ENCODE measurements at places on chromosomes 7 and 10.

GRCh38 chr7:22860337-22860736 is 37.7 kb upstream of the TOMM7 start:
- DNase-seq, result no peak

GRCh38 chr10:33749067-33749735 is 414.7 kb upstream of the NRP1 start:
- no peak for DNase-seq

GRCh38 chr10:79159785-79160184 is 91.0 kb downstream of the ZMIZ1 start:
- DNase-seq, result no peak

DNA sequence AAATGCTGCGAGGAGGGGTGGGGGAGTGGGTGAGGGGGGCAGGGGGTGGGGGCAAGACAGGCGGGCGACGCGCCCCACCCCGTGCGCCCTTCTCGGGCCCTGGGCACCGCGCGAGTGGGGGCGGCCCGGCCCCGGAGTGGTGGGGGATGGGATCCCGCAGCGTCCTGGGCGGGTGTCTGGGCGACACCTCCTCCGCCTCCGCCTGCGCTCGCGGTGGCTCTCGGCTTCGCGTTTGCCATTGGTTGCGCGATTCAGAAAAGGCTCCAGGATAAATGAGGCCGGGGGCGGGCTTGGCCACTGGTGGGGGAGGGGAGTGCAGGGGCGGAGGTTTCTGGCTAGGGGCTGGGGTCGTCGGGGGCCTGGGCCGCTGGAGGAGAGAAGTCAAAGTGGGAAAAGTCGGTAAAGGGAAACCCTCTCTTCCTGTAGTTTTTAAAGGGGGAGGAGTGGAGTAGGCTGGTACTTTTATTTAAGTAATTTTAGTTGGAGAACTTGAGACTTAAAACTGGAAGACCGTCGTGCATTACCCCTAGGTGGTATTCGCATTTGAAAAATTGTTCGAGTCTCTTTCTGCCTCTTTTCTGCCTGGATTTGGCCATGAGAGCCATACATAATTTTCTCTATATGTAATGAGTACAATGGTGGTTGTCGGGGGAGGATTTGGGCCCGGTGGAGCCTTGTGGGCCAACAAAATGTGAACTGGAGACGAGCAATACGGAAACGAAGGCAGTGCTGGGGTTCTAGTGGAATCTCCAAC is 992 bp upstream of the IGF2BP3 start:
- DNase-seq, result peak; percentile 38

GRCh38 chr7:36881233-36881874 is 157.1 kb upstream of the AOAH start:
- DNase-seq, result no peak

GRCh38 chr10:124415210-124415609 is 3.5 kb downstream of the OAT start:
- DNase-seq, result no peak

GRCh38 chr10:97914837-97915211 is 65.2 kb downstream of the GOLGA7B start:
- peak; percentile 67 for DNase-seq

GRCh38 chr7:102205915-102206314 is 80.8 kb upstream of the SH2B2 start:
- DNase-seq, result no peak

- no peak for DNase-seq
Observed at GRCh38 chr7:34371922-34372321, 286.1 kb upstream of the NPSR1 start.

DNA sequence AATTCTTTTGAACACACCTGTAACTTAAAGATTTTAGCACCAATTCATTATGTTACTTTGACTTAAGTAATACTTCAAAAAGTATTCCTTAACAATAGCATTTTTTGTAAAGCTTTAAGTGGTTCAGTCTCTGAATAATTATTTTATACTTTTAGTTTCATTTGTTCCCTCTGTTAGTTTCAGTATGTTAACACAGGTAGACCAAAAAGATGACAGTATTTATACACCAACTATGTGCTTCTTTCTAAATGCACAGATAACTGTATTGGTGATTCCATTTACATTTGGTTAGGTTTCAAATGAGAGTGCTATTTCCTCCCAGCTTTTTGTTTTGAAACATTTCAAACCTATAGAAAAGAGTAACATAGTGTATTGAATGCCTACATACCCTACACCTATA is 14.0 kb downstream of the RALA start:
- no peak for DNase-seq

GRCh38 chr10:78214955-78215354 is 181.3 kb downstream of the RPS24 start:
- no peak for DNase-seq

- no peak for DNase-seq
Observed at GRCh38 chr7:27693794-27694193, 31.1 kb upstream of the HIBADH start.

- no peak for DNase-seq
Observed at GRCh38 chr10:116715839-116716377, 26.5 kb downstream of the HSPA12A start.

GRCh38 chr7:69676247-69676646 is 78.0 kb downstream of the AUTS2 start:
- DNase-seq, result no peak

DNA sequence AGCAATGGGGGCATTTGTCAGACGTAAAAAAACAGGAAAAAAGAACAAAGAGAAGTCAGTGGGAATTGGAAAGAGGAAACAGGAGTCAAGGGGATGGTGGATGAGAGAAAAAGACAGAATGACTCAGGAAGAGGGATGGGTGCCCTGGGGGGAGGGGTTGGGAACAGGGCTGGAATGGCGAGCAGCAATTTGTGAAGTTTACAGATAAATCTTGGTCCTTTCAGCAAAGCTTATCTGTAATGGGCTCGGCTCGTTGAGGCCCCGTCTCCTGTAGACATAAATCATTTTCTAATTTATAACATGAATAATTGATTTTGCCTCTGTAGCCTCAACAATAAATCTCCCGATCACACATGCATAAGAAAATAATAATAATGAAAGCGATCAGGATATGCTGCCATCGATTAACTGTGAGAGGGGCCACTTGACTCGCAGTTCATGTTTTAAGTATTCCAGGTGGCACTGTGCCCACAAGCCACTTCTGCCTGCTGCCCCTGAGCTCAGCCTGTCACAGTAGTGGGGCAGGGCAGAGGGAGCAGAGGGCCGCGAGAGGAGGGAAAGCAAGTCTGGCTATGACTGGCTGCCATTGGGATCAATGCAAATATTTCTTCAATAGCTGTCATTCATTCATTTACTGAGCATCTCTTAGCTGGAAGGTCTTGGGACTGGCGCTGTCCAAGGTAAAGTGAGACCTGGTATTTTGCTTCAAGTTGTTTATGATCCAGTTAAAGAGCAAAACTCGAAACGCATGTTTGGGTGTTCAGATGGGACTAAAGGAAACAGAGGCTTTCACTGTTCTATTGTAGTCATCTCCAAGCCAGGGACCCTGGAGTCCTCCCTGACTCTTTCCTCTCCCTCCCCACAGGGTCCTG is 47.4 kb upstream of the R3HCC1L start:
- DNase-seq, result no peak

DNA sequence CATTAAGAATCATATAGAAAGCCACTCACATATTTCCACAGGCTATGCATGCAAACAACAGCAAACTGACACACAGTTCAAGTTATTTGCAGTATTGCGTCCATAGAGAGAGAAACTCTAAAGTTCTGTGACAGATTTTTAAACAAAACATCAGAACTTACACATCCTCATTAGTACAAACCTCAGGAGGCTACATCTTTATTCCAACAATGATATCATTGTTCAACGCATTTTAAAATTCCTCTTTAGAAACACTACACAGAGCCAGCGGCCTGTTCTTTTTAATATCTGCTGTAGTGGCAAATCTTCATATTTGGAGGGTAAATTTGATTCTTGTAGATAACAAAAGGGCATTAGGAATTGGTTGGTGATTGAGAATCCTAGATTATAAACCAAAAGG is 55.9 kb upstream of the NFE2L3 start:
- no peak for DNase-seq

DNA sequence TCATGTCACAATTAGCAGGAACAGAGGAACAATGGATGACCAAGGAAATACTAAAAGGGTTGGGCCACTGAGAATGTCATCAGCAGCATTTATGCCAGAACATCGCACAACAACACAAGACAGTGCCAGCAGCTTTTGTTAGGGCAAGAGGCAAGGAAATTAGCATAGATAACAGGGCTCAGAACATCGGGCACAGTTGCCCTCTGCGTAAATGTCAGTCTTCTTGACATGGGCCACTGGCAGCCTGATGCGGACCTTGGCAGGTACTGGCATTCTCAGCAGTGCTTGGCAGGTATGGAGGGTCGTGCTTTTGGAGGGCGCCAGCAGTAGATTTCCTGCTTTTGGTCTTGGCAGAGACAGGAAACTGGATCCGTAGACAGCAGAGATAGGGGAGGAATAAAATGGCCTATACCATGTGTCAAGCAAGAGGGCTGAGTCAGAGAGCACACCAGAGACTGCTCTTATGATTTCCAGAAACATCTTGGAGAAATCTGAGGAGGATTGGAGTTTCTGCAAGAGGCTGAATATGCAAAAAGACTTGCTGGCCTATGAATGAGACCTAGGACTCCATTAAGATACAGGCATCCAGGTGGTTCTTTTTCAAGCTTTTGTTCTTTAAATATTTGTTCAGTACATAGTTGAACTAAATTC is 371.5 kb upstream of the MTPN start:
- no peak for DNase-seq

DNA sequence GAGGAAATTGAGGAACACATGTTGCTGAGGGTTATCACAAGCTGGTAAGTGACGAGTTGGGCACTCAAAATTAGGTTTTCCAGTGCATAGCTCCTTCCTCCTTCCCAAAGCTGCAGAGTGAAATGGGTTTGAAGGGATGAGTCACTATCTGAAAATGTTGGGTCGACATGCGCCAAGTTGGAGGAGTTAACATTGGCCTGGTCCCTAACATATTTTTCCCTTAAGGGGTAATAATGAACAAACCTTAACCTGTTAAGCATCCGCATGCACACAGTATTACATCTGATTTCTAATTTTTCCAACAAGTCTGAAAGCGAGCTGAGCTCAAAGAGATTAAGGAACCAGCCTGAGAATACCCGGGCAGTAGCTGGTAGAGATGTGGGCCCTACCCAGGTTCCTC is 20.7 kb upstream of the TECTB start:
- DNase-seq, result no peak

GRCh38 chr7:67786021-67786420 is 789.4 kb downstream of the TYW1 start:
- no peak for DNase-seq

Data from CD4-positive, alpha-beta T cell treated with Interleukin-21 for 1 hour (primary cell).